NCI-H2227 treated with DMSO at 0.1 percent for 48 hours (cell line): ENCODE measurements at places on chromosomes 16 and 17.

GRCh38 chr17:63631062-63631461 is 8.8 kb downstream of the MAP3K3 start:
- DNase-seq = no peak

DNA sequence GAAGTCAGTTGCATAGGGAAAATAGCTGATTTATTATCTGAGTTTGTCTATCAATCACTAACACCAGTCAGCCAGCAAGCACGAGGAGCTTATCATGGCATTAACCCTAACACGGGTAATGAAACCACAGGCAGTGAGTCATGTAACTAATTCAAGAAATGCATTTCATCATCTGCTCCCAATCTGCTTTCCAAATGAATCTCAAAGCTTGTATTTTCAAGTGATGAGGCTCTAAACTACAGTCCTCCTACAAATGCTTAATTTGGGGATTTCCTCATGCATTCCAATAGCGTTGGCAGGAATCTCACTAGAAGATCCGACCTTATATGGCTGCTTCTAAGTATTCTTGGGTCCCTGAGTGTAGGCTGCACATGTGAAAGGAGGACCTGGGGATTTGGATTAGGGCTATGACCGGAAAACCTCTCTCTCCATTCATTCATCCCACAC is 118.4 kb upstream of the HSBP1 start:
- DNase-seq = no peak

- no peak for DNase-seq
Observed at GRCh38 chr16:70597135-70597835, 49.1 kb upstream of the IL34 start.

DNA sequence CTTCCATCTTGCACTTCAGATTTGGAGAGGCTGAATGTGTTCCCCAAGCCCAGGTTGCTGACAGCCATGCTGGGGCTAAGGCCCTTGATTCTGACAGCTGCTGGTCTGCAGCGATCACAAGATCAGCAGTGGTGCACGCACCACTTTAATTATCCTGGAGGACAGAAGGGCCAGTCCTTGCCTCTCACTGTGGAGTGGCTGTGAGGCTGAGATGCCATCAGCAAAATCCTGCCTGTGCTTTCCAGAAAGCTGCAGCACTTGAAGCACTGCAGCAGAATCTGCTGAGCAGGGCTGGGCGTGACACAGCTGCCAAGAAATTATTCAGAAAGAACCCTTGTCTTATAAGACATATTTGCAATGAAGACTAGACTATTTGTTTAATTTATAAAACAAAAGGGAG is 37.1 kb downstream of the NUP93 start:
- peak; percentile 26 for DNase-seq

GRCh38 chr17:55350825-55351205 is 70.8 kb downstream of the MMD start:
- DNase-seq = no peak

GRCh38 chr16:23836404-23837311 is 875 bp downstream of the PRKCB start:
- DNase-seq = no peak

DNA sequence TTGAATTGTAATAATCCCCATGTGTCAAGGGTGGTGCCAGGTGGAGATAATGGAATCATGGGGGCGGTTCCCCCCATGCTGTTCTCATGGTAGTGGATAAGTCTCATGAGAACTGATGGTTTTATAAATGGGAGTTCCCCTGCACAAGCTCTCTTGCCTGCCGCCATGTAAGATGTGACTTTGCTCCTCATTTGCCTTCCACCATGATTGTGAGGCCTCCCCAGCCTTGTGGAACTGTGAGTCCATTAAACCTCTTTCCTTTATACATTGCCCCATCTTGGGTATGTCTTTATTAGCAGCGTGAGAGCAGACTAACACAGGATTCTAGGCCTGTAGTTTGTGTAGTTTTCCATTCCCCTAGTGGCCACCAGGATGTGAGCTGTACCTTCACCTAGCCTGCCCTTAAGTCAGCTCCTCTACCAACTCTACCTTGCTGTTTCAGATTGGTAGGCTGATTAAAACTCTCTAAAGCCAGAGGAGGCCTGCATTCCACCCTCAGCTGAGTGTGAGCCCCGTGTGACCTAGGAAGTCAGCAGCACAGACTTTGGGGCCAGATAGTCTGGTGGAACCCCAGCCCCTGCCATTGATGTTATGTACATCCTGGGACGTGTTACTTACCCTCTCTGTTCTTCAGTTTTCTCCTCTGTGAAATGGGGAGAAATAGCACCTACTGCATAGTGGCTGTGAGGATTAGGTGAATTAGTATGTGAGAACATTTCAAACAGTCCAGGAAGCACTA is 252.4 kb upstream of the CACNG5 start:
- DNase-seq = no peak

GRCh38 chr17:54172985-54173316 is 350.2 kb downstream of the KIF2B start:
- no peak for DNase-seq

GRCh38 chr16:47234-47633 is 6.2 kb downstream of the POLR3K start:
- DNase-seq = no peak

- DNase-seq = no peak
Observed at GRCh38 chr17:39787743-39788484, 50.2 kb downstream of the GRB7 start.

- no peak for DNase-seq
Observed at GRCh38 chr17:48513097-48513496, 17.7 kb downstream of the HOXB1 start.
